Left renal pelvis (tissue), 4 donors: ENCODE measurements at places on chromosomes 7 and 10.
A peak's percentile ranks its signal among the peaks of the same experiment; 100 is the strongest.

DNA sequence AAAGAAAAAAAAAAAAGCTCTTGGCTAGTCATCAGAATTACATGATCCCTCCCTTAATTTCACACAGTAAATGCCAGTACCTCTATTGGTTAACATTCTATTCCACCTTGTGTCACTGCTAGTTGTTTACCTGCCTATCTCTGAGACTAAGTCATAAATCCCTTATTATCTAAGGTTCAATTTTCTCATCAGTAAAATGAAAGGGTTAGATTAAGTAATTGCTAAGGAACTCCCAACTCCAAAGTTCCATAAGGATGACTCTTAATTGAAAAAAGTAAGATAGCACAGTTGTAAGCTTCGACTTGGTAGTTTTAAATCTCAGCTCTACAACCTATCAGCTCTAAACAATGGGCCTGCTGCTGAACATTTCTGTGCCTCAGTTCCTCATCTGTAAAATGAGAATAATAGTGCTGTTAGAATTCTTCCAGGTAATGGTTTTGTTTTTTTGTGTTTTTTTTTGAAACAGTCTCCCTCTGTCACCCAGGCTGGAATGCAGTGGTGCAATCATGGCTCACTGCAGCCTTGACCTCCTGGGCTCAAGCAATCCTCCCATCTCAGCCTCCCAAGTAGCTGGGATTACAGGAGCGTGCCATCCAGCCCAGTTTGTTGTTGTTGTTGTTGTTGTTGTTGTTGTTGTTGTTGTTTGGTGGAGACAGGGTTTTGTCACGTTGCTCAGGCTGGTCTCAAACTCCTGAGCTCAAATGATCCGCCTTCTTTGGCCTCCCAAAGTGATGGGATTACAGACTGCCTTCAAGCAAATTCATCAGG is 35.6 kb downstream of the SRPK2 start:
- DNase-seq: no peak

DNA sequence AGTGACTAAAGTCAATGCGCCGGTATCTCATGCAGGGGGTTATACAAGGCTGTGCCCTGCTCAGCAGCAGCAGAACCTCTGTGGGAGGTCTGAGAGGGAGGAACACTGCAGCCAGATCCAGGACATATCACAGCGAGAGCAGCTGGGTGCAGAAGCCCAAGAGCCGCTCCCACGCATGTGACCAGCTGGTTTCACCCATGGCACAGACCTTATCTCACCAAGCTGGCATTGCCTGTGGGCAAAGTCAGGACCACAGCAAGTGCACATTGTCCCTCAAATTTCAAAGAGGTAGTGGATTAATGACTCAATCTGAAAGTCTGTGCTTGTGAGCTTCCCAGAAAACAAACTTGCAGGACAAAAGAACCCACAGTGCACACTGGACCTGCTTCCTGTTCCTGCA is 31.6 kb upstream of the AKR1C1 start:
- no peak for DNase-seq

DNA sequence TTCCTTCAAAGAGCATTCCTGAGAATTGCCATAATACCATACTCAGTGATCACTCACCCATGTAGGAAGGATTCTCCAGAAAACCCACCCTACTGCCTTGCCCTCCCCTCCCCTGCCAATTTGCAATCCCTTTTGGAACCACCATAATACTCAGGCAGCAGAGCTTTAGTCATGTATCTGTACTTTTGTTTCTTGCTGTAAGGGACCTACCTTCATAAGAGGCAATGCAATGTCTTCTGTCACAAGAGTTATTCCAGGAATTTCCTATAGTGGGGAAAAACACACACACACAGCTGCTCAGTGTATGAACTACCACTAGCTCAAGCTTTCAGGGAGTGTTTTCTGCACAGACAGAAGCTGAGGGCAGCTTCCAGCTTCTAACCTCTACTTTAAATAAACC is 67.0 kb downstream of the GSAP start:
- DNase-seq: no peak

- DNase-seq: no peak
Measured at GRCh38 chr7:88243345-88243909, 23.6 kb upstream of the SRI start.

- DNase-seq: no peak
Measured at GRCh38 chr7:137354396-137354795, 10.9 kb upstream of the PTN start.

DNA sequence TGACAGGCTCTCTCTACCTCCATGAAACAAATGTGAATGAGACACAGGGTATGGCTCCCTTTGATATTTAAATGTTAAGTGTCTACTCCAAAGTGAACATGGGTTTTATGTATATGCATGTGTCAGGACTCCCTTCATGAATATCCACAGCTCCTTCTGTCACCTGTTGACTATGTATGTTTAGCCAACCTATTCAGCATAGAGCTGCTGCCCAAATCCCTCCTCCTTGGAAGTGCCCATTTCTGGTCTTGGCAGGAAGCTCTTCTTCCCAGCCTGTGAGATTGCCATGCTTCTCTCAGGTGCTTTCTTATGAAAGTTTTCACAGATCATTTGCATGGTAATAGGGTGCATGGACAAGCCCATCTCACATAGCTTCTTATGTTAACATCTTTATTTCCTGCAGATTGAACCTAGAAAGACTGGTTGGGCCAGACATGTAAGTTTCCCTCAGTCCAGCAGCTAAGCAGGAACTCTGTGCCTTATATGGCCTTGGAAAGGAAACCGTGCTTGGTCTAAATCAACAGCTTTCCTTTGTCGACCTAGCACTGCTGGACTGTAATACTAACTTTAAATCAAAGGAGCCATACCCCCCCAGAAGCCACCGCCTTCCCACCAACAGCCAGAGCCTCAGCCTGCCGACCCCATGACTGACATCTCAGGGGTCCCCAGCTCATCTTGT is 288.9 kb downstream of the ADARB2 start:
- DNase-seq: no peak

DNA sequence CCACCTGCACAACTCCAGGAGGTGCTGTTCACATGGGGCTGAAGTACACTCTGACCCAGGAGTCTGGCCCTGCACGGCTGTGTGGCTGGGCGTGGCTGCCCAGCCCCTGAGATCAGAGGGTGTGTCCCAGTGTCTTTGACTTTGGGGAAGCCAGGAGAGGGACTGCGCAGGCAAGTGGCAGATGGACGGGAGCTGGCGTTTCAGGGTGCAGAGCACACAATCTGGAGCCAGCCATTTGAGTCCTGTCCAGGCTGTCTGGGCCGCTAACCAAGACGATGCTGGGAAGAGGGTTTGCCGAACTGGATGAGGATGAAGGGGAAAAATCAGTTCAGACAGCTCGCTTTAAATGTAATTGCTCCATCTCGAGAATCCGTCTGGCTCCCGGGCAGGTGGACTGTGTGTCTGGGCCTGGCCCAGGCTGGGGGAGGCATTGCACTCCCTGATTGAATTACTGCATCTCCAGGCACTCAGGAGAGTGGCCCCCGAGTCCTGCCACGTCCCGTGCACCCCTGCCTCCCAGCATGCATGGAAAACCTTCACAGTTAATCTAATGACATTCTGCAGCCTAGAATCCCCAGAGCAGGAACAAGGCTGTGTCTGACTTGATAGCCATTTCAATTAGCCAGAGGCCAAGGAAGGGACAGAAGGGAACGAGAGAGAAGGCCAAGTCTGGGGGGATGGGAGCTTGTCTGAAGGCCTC is 120.8 kb upstream of the NANOS1 start:
- DNase-seq: peak; percentile 7

DNA sequence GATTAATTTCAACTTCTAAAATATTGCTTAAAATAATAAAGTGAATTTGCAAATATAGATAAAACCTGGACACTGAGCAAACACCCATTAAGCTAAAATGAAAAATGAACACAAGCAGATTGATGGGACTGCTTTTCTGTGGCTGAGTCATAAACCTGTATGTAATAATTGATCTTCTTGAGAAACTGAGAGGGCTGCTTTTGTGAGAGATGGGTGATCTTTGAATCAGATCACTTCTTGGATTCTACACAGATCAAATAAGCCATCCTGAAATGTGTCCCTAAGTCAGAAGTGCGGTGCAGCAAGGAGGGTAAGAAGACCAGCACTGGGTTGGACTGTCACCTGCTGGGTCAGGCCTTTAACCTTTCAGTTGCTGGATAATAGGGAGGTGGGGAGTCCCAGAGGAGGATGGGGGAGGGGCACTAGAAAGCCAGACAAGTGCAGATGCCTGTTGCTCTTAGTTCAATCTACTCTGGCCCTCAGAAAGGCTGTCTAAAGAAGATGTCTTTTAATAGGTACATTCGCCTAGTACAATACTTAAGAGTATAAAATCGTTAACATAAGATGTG is 178.2 kb upstream of the NAMPT start:
- no peak for DNase-seq

GRCh38 chr7:20299647-20300312 is 30.9 kb upstream of the ITGB8 start:
- DNase-seq: no peak

- no peak for DNase-seq
Measured at GRCh38 chr7:55147101-55147500, 128.3 kb downstream of the EGFR start.

GRCh38 chr10:29140991-29141390 is 147.9 kb upstream of the LYZL1 start:
- DNase-seq: no peak

DNA sequence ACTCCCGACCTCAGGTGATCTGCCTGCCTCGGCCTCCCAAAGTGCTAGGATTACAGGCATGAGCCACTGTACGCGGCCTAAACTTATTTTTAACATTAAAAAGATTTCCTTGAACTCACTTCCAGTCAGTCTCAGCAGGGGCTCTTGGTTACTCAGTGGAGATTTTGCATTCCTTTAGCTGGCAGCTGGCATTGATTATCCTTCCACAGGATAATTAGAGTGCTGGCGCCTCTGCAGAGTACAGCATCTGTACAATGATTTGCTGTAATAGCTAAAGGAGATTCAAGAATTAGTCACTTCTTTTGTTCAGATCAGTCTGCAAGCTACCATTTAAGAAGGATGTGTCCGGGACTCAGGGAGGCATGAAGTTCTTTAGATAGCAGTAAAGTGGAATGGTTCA is 125.0 kb upstream of the NPY start:
- no peak for DNase-seq
